ENCODE measurements at places on chromosomes 13 and 19.
A peak's percentile ranks its signal among the peaks of the same experiment; 100 is the strongest.

- no peak for DNase-seq
These were observed 29.6 kb downstream of the VWA8 start for GRCh38 chr13:41931337-41931736.

- no peak for DNase-seq
These were observed 28.7 kb downstream of the COL5A3 start for GRCh38 chr19:9981406-9982260.

GRCh38 chr13:44989941-44990340, 603 bp downstream of the GPALPP1 start:
- no peak for DNase-seq

DNA sequence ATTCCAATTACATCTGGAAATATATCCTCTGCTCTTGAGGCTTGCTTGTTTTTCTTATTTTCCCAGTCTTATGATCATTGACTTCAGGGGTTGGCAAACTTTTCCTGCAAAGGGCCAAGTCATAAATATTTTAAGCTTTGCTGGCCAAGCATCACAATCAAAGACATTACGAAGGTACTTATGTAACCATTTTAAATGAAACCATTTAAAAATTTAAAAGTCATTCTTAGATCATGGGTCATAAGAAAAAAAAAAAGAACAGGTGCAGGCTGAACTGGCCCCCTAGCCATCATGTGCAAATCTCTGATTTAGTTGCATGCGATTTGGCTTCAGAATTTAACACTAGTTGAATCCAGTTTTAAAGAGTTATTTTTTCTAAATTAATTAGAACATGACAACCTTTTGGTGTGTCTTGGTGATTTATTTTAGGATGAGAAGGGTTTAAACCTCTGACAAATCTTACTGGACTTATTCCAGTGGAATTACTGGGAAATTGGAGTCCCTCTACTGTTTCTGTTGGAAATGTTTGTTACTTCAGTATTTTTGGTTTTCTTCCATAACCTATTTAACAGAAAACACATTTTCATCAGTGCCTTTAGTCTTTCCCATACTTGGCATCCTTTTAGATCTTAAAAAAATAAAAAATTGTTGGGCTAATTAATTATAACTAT, 148.1 kb downstream of the NHLRC3 start:
- no peak for DNase-seq

DNA sequence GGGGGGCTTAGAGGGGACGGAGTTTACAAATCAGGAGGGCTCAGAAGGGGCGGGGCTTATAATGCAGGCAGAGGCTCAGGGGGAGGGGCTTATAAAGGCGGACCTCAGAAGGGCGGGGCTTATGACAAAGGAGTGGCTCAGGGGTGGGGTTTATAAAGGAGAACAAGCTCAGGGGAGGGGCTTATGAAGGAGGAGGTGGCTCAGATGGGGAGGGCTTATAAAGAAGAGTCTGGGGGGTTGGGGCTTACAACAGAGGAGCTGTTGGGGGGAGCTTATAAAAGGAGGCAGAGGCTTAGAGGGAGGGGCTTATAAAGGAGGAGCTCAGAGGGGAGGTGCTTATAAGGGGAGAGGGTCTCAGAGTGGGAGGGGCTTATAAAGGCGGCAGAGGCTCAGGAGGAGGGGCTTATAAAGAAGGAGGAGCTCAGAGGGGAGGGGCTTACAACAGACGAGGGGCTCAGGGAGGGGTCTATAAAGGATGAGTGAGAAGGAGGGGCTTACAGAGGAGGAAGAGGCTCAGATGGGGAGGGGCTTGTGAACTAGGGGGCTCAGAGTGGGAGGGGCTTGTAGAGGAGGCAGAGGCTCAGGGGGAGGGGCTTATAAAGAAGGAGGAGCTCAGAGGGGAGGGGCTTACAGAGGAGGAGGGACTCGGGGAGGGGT, 1.0 kb downstream of the SMIM24 start:
- no peak for DNase-seq

GRCh38 chr13:94829185-94829836, 117.0 kb upstream of the SOX21 start:
- no peak for DNase-seq

DNA sequence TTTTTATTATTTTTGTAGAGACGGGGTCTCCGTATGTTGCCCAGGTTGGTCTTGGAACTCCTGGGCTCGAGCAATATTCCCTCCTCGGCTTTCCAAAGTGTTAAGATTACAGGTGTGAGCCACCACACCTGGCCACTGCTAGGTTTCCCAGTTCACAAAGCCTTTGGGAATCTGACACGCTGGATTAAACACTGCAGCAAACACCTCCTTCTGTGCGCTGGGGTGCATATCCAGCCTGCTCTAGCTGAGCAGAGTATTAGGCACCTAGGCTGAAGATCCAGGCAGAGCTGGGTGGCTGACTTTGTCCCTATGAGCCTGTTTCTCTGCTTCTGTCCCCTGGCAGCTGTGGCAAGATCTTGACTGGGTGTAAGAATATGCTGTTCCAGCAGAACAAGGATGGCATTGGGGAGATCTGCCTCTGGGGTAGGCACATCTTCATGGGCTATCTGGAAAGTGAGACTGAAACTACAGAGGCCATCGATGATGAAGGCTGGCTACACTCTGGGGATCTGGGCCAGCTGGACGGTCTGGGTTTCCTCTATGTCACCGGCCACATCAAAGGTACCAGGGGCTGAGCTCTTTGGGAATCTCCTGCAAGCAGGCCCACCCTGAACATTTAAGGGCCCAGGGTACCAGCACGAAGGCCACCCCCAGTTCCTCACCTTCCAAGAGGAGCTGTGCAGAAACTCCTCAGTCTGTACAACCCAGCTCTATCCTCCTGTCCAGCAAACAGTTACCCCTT, 49.8 kb downstream of the ACSBG2 start:
- no peak for DNase-seq

- DNase-seq: no peak
These were observed 319.9 kb upstream of the DACH1 start for GRCh38 chr13:72186730-72187422.

DNA sequence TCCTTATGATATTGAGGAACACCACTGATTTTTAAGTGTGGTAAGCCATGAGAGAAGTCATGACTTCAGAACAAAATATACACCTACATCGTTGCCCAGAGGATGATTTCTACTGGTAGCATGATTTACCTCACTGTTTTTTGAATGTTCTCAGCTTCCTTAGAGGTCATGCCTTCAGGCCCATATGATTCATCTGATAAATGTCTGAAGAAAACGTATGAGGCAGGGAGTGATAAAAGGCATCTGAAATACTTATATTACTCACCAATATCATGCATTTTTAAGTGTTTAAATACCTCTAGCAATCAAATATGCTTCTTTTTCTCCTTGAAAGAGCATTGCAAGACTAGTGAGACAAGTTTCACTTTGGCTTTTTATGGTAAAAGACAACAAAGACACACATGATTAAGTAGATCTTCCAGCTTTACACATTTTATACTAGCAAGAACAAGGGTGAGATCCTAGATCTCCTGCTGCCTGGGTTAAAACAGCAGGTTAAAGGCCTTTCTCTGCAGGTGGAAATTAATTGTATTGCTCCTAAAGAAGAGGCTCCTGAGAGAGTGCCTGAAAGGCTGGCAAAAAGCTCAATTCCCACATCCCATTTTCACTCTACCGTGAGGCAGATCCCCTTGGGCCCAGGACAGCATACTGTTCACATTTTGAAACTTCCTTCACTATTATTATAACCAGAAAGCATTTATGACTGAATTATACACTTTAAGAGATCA, 432.4 kb downstream of the SLITRK1 start:
- no peak for DNase-seq

DNA sequence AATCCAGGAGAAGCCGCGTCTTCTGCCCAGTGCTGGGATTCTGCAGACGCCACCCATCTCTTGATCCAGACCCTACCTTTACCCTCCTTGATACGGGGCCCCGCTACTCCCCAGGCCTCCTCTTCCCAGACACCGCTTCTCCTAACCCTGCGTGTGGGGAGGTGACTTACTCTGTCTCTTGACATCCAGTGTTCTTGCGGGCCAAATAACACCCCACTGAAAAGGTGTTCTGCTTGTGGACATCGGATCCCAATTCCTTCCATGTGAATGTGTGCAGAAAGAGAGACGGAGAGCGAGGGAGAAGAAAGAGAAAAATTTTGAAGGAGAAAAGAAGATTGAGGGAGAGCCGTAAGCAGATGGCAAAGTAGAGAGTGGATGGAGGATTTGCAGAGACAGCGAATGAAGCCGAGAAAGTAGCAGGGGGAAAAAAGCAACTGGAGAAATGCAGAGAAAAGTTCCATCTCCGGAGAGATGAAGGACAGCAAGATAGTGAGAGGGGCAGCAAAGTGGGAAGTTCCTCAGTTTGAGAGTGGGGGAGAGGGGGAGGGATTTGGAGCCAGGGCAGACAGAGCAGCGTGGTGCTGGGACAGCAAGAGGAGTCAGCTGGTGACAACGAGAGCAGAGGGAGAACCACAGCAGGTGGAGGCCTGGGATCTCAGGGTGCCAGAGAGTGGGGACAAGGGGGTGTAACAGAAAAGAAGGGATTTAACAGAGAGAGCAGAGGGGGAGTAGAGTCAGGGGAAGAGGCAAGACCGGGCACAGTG, 814 bp downstream of the ZNF480 start:
- peak; percentile 32 for DNase-seq

DNA sequence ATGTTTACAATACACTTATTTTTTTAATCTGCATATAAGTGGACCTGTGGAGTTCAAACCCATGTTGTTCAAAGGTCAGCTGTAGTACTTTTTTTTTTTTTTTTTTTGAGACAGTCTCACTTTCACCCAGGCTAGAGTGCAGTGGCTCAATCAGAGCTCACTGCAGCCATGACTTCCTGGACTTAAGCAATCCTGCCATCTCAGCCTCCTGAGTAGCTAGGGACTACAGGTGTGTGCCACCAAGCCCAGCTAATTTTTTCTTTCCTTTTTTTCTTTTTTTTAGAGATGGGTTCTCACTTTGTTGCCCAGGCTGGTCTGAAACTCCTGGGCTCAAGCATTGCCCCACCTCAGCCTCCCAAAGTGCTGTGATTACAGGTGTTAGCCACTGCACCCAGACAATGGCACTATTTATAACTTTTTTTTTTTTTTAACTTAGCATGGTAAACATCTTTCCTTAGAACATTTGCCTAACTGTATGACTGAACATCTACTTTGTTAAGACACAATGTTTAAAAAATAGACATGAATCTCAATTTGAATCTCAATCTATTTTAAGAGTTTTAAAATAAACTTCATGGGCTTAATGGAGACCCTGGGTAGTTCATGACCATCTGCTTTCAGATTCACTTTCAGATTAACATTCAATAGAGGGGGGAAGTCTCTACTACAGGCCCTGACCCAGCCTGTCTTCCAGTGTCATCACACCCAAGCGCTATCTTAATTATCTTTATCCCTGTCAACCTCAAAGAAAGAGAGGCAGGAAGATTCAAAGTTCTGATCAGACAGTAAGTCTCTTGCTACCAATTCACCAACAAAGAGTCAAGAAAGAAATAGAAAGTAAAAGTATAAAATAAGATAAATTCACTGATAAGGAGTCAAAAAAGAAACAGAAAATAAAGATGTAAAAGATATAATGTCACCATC, 97.7 kb upstream of the DOCK9 start:
- no peak for DNase-seq

- DNase-seq: no peak
These were observed 146.0 kb downstream of the NDFIP2 start for GRCh38 chr13:79626924-79627323.

DNA sequence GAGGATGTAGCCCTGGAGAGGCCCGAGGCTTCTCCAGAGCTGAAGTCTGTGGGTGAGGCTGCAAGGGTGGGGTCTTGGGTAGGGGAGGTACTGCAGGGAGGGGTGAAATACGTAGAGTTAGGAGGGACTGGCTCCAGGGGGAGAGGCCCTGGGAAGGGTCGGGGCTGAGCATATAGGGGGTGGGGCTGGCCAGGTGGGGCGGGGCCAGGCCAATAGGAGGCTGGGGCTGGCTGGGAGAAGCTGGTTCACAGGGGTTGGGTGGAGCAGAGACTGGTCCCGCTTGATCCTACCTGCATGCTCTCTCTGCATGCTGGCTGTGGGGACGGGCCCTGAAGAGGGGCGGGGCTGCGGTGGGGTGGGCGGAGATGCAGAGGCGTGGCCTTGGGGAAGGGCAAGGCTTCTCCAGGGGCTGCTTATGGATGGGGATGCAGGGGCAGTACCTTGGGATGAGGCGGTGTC, 51.9 kb downstream of the CELF5 start:
- no peak for DNase-seq

DNA sequence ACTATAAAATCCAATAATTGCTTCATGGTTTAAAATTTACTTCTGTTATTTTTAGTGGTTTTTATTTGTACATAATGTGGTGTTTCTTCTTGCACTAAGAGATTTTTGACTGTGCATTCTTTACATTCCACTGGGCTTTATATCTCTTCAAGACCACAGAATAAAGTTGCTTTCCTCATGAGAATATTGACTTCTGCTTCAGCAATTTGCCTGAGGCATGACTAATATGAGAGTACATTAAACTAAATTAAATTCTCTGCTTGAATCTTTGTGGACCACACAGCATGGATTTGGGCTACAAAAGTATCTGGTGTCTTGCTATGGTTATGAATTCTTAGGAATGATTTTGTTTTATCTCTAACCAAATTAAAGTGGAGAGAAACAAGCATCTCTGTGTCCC, 1463.4 kb upstream of the PCDH20 start:
- DNase-seq: no peak

GRCh38 chr19:49890349-49891311, 6.1 kb downstream of the IL4I1 start:
- DNase-seq: no peak

GRCh38 chr19:7287722-7288121, 6.5 kb downstream of the INSR start:
- DNase-seq: no peak

- no peak for DNase-seq
These were observed 78.0 kb downstream of the KLF5 start for GRCh38 chr13:73136776-73137175.

DNA sequence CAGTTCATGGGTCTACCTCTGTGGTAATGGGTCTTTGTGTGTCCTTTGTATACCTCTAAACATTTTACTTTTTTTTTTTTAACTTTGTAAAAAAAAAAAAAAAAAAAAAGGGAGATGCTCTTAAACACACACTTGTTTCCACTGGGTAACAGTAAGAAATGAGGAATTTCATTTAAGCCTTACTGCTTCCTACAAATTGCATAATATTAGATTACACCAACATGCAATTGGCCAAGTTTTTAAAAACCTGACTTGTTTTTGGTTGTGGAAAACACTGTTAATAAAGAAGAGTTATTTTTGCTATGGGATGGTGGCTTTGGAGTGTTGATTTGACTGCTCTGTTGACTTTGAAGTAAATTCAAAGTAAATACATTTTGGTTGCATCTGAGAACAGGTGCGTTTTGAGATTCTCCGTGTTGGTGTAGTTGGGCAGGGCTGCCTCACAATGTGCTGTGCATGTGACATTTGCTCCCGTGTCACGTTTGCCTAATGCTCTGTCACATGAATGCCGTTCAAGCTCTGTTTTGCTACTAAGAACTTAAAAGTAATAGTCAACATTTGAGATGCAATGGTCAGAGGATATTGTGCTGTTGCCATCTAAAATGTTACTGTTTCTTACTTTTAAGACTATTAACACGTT, 202.4 kb downstream of the LMO7 start:
- no peak for DNase-seq

DNA sequence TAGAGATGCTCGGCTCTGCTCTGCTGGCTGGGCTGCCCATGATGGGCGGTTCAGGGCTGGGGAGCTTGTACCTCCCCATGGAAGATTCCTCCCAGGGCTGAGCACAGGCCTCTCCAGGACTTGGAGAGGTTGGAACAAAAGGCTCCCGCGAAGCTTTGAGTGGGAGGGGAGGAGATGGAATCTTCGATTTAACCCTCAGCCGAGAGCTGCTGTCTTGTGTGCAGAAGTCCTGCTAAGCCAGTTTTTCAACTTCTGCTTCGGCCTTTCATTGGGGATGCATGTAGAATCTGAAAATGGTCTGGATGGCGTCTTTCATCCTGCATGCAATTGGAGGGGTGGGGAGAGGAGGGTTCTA, 163.3 kb downstream of the KDM4B start:
- no peak for DNase-seq

Data from left hindlimb (tissue), 1 donor.